ENCODE measurements at places on chromosomes 2 and 18.
A peak's percentile ranks its signal among the peaks of the same experiment; 100 is the strongest.

GRCh38 chr2:127408807-127409099, 9.5 kb upstream of the PROC start:
- peaks cover 31% of the 10 kb centered on the region for H3K4me1 ChIP-seq
- no peak overlapping the region for H3K27ac ChIP-seq
- peak overlapping the region; percentile 40 for H3K4me3 ChIP-seq
- no peaks in the 10 kb centered on the region for H3K27me3 ChIP-seq

GRCh38 chr2:216911008-216911407, 51.1 kb upstream of the TNP1 start:
- no peaks in the 10 kb centered on the region for H3K27me3 ChIP-seq
- H3K36me3 ChIP-seq: no peaks in the 10 kb centered on the region
- H3K4me1 ChIP-seq: no peaks in the 10 kb centered on the region
- no peak for DNase-seq

- no peak overlapping the region for H3K4me3 ChIP-seq
- no peaks in the 10 kb centered on the region for H3K27me3 ChIP-seq
- peak overlapping the region; percentile 23 for H3K27ac ChIP-seq
- DNase-seq: peak; percentile 67
Observed at GRCh38 chr2:108570416-108570815, 36.1 kb downstream of the LIMS1 start.

DNA sequence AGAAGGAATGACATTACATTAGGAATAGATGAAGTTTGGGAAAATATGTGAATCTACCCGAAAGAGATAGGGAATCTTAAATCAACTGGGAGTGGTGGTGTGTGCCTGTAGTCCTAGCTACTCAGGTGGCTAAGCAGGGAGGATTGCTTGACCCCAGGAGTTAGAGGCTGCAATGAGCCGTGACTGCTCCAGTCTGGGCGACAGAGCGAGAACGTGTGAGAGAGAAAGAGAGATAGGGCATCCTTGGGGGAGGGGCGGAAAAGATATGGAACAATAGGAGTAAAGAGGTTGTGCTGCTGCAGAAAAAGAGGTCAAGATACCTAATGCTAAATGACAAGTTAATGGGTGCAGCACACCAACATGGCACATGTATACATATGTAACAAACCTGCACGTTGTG, 47.1 kb upstream of the ADAM23 start:
- H3K4me3 ChIP-seq: no peak overlapping the region
- no peak for DNase-seq
- H3K27ac ChIP-seq: no peak overlapping the region
- H3K4me1 ChIP-seq: no peaks in the 10 kb centered on the region

DNA sequence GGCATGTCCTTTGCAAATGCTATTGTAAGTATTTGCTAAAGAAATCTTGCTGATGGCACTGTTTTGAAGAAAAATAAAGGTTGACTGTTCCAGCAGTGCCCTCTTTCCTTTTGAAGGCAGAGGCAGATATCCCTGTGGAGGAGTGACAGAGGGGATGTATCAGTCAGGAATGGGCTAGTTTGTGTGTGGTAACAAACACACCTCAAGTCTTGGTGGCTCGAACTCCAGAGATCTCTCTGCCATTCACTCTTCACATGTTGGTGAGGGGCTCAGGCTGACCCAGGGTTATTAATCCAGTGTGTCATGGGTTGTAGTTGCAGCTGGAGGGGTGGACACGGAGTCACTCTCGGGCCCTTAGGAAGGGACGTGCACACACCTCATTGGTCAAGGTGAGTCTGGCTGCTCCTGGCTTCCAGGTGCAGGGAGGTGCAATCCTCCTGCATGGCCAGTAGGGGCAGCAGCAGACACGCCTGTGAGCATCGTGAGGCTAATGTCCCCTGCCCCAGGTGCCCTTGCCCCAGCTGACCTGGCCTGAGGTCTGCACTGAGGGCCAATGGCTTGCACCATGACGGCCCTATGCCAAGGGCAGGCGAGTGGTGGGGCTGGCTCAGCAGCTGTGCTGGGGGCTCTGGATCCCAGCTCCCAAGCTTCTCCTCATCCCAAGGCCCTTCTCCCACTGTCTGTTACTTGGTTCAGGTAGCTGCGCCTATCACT, 146.5 kb downstream of the ASB1 start:
- DNase-seq: peak; percentile 21
- H3K27ac ChIP-seq: no peak overlapping the region
- no peaks in the 10 kb centered on the region for H3K4me1 ChIP-seq
- H3K36me3 ChIP-seq: no peaks in the 10 kb centered on the region
- no peaks in the 10 kb centered on the region for H3K27me3 ChIP-seq

- no peak overlapping the region for H3K4me3 ChIP-seq
- no peak overlapping the region for H3K27ac ChIP-seq
- peaks cover 92% of the 10 kb centered on the region for H3K36me3 ChIP-seq
- no peaks in the 10 kb centered on the region for H3K27me3 ChIP-seq
Observed at GRCh38 chr18:9124824-9125223, 11.8 kb upstream of the ANKRD12 start.

DNA sequence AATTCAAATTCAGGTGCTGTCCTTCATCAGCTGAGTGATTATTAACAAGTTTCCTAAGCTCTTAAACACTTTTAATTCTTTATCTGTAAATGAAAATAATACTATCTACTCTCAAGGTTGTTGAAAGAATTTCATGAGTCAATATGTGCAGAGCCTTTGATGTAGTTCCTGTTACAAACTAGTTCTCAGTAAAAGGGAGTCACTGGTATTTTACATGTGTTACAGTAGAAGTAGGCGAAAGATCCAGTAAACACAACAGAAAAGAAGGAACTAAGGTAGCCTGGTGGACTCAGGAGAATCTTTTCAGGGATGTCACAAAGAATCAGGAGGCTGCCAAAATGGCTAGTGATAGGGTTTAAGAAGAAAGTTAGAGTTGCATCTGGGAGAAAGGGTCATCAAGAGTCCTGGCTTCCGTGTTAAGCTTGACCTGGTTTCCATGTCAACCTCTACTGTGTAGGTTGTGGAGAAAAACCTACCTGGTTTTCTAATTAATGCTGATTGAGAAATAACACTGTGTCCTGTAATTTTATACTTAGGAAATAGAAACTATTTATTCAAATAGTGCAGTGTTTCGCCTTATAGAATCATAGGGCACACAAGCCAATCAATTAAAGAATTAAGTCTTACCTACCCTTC, 58.3 kb upstream of the TRIB2 start:
- no peaks in the 10 kb centered on the region for H3K36me3 ChIP-seq
- H3K27ac ChIP-seq: no peak overlapping the region
- no peak for DNase-seq
- H3K4me1 ChIP-seq: peaks cover 10% of the 10 kb centered on the region

DNA sequence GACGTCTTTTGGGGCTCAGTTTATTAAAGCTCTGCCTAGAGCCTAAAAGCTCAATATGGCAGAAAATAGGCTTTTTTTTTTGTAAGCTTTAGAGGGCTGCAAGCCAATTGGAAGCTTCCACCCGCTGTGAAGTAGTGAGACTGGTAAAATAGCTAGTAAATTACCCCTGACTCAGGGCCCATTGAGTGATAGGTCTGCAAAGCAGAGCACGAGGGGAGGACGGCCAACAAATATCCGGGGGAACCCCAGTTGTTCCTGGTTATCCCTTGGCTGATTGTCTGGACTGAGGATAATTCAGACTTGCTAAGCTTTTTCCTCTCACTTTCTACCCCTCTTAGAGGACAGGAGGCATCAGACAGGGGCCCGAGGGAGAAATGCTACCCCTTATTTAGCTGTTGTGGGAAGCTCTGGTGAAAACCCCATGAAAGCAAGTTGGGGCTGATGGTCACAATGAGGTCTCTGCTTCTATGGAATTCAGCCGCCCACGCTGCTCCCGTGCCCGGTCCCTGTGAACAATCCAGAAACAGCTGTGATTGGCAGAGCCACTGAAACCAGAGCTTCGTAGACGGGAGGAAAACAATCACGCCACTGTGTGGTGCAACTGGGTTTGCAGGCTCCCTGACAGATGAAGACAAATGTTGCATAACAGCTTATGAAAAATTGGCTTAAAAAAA, 141.9 kb upstream of the LGALSL start:
- no peaks in the 10 kb centered on the region for H3K36me3 ChIP-seq
- peak overlapping the region; percentile 39 for H3K27ac ChIP-seq
- H3K4me1 ChIP-seq: peaks cover 23% of the 10 kb centered on the region
- peak; percentile 96 for DNase-seq
- no peaks in the 10 kb centered on the region for H3K27me3 ChIP-seq

- no peaks in the 10 kb centered on the region for H3K36me3 ChIP-seq
- no peaks in the 10 kb centered on the region for H3K4me1 ChIP-seq
- no peak for DNase-seq
Observed at GRCh38 chr2:182207049-182207746, 219.6 kb downstream of the PDE1A start.

DNA sequence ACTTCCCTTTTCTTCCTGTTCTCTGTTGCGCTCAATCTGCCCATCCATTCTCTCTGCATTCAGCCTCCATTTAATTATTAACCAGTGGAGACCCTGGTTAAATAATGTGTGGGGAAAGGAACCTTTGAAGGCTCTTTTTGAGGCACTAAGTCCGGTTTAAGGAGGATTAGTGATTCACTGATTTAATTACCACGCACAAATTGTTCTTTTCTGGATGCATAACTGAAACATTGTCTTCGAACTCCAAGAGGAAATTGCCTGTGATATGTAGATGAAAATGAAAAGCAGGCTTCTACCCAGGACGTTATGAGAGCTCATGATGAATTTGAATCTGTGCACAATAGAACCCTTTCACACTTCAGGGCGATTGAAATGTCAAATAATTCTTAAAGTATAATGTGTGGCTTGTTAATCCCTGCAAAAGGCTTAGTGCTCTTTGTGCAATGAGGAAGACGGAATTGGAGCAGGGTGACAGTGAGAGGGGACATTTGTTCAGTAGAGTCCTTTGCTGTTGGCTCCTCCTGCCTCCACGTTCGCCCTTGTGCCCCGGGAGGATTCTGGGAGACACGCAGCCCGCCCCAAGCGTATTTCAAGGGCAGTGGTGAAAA, 51.1 kb upstream of the ZNF236 start:
- H3K27ac ChIP-seq: no peak overlapping the region
- H3K36me3 ChIP-seq: no peaks in the 10 kb centered on the region
- no peak for DNase-seq
- H3K4me3 ChIP-seq: no peak overlapping the region

DNA sequence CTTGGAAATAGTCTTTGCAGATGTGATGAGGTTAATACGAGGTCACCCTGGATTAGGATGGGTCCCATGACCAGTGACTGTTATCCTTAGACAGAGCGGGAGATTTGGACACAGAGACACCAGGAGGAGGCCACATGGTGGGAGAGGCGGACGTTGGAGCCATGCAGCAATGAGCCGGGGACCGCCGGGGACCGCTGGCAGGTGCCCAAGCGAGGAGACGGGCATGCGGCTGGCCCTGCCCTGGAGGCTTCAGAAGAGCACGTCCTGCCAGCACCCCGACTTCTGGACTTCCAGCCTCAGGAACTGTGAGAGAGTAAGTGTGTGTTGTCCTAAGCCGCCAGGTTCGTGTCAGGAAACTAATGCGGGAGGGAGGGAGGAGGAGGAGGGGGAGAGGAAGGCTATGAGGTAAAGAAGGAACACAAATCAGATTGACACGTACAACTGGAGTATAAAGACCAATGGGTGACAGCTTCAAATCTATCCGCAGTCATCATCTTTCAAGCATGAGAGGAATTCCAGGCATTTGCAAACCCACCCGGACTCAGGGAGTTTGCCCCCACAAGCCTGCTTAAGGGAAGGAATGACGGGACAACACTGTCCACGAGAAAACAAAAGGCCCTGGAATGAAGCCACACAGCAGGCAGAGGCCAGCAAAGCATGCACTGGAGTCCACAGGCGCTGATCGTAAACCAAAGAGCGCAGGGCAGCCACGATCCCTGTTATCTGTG, 11.6 kb upstream of the BOK start:
- no peaks in the 10 kb centered on the region for H3K27me3 ChIP-seq
- no peaks in the 10 kb centered on the region for H3K36me3 ChIP-seq
- H3K4me3 ChIP-seq: no peak overlapping the region
- no peak for DNase-seq
- no peak overlapping the region for H3K27ac ChIP-seq
